ENCODE measurements at places on chromosomes 7 and 10.

GRCh38 chr7:47818796-47819606 is 129.3 kb downstream of the PKD1L1 start:
- DNase-seq, result no peak

DNA sequence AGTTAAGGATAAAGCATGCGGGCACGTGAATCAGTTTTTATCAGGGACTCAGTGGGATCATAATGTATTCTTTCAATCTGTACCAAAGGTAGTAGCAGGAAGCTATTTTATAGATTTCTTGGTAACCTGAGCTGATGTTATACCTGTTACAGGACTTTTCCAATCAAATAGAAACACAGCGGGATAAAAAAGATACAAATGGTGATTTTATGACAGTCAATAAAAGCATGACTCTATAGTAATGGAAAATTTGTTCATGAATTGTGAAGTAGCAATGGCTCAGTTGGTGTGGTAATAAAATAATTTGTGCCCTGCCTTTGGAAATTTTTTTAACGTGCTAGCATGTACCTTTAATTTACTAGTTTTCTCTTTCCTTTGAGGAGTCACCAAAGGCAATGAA is 300.7 kb upstream of the CELF2 start:
- no peak for DNase-seq

DNA sequence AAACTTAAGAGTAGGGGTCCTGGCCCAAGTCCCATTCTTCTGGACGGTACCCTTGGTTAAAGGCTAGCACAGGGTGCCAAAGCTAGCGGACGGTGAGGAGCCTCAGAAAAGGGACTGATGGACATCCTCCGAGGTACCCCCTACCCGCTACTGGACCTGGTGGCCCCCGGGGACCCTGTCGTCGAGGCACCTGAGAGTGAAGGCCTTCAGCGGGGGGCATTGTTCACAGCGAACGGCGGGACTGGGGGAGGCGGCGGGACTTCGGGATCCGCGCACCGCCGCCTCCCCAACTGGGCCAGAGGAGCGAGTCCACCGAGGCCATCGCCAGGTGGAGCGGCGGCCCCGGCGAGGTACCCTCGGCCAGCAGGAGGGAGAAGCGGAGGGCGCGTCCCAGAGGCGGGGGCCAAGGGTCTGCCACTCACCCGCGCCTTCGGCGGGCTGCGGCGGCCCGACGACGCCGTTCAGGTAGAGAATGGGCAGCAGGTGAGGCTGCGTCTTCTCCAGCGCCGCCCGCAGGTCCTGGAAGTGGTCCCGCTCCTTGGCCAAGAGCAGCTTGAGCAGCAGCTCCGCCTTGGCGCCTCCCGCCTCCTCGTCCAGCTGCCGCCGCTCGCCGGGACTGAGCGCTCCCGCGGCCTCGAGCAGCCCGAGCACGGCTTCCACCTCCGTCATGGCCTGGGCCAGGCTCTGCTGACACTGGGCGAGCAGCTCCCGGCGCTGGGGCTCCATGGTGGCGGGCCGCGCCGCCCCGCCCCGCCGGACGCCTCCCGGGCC is 575 bp downstream of the DLG5 start:
- no peak for DNase-seq

DNA sequence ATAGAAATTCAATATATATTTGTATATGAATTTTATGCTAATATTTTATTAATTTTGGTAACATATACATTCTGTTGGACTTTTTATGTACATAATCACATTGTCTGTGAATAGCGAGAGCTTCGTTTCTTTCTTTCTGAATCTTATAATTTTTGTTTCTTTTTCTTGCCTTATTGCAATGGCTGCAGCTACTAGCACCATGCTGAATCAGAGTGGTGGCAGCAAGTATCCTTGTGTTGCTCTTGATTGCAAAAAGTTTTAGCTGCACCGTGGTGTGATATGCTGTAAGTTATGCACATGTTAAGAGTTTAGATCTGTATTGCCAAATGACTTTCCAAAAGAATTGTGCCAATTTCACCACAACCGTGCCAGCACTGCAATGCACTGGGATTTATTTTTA is 32.6 kb downstream of the ELFN1 start:
- DNase-seq, result no peak

DNA sequence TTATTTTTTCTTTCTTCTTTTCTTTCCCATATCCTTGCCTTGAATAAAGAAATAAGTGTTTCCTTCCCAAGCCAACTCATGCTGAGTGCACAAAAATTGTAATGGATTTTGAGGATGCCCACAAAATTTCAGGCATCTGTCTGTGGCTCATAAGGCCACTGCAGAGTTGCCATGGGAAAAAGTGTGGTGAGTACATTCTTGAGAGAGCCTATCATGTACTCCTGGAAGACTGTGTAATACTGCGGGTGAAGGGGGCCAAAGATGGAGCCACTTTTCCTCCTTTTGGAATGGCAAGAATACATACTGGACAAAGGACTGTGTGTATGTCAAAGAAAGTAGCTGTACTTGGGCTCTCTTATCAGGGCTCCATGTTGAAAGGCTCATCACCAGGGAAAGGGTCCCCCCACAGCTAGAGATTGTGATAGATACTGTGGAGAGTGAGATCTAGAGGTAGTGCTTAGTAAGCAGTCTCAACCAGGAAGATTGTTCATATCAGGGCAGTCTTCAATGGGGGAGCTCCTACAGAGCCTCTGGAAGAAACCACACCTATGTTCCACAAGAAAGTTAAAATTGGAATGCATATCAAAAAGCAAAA is 341.6 kb upstream of the KCND2 start:
- no peak for DNase-seq

DNA sequence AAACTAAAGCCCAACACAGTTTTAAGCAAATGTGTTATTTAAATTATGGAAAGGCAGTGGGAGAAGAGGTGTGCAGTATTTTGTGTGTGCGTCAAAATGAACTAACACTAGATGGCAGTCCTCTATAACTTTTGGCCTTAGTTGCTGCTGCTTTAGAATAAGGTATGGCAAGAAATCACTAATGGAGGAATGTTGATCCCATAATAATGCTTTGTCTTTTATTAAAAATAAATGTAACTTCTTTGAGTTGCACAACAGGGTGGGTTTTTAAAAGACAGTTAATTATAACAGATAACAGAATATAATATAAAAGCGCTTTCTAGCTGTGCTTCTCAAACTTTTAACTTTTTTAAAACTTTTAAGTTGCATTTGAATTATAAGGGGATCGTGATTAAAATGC is 56.4 kb downstream of the BBS9 start:
- no peak for DNase-seq

GRCh38 chr7:36925691-36926090 is 201.4 kb upstream of the AOAH start:
- DNase-seq, result no peak

- DNase-seq, result no peak
These were observed 117.8 kb downstream of the MICU1 start for GRCh38 chr10:72508033-72508432.

GRCh38 chr7:36487756-36488336 is 98.2 kb downstream of the ANLN start:
- DNase-seq, result no peak

DNA sequence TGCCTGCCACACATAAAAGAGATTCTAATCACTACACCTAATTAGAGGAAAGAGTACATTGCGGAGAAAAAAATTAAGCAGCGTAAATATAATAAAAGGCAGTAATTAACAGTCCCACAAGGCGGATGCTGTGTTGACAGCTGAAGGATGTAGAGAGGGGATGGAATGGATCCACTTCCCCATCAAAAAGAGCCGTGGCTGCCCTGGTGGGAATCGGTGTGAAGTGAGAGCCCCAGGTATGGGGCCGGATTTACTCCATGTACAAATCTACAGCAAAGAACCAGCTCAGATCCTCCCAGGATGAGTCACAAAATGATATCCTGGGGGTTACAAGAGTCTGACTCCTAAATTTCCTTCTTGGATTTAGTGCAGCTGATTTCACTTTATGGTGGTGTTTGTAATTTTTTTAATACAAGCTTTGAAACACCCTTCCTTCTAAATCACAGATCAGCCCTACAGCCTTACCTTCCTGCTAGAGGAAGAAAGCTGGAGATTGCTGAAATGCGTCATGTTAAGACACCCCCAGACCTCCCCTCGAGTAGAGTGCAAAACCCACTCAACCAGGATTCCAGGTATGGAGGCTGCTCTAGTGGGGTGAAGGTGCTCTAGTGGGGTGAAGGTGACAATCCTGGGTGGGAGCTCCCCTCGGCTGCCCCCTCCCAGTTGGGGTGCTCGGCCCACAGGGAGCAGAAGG is 398.4 kb downstream of the PLXNA4 start:
- no peak for DNase-seq

GRCh38 chr7:73599151-73599882 is 20.9 kb upstream of the TBL2 start:
- DNase-seq, result no peak

- DNase-seq, result no peak
These were observed 36.0 kb downstream of the NUDT1 start for GRCh38 chr7:2278026-2278425.

GRCh38 chr7:83410989-83411591 is 237.8 kb downstream of the SEMA3E start:
- no peak for DNase-seq

DNA sequence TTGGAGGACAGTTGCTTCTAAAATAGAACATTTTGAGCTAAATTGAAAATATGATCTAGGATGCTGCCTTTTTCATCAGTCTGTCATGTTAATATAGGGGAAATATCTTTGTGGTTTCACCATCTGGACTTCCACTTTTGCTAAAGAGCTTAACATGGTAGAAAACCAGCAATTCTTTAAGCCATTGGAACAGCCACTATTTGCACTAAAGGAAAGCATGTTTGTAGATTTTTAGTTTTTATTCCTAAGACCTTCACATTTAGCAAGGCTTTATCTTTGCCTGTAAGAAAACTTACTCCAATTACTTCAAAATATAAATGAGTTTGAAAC is 291.0 kb downstream of the RNLS start:
- no peak for DNase-seq

- no peak for DNase-seq
These were observed 15.0 kb upstream of the BAZ1B start for GRCh38 chr7:73537051-73537450.

DNA sequence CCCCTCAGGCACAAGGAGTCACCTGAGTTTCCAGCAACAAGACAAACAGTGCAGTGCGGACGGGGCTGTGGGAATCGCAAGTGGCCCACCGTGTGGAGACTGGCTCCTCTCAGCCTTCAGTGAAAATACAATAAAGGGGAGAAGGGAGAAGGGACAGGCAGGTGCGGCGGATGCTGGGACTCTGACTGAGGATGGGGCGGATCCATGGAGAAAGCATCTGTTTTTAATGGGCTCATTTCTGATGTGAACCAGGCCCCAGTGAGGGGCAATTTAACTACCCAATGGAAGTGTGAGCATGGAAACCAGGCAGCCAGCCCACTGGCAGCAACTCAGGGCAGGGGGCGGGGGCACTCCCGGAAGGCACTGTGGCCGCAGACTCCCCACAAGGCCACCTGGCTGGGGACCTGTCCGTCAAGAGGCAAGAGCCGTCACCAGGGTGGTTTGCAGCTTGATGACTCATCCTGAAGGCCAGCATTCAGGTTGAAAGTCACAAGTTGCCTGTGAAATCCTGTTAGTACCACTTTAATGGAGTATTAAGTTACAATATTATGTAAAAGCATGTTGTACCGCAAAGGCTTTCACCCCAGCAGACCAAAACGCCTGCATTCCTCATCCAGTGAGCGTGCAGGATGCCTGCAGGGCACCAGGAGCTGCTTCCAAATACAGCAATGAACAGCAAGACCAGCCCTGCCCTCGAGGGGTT is 476.4 kb downstream of the PTPRN2 start:
- no peak for DNase-seq

DNA sequence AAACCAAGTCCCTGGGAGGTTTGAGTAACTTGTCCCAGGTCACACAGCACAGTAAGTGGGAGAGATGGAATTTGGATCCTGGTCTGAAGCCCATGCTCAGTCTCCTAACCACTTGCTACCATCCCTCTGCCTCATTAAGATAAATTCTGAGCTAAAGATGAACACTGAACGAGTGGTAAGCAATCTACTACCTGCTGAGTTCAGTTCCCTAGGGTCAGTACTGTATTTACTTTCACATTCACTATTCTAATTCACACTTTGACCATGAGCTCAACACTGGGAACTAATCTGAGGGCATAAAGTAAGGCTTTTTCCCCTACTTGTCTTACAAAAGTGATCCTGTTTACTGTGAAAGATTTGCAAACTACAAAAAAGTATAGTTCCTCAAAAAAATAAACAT is 2.4 kb downstream of the UROS start:
- DNase-seq, result no peak

GRCh38 chr10:29924436-29924835 is 134.9 kb downstream of the JCAD start:
- no peak for DNase-seq

DNA sequence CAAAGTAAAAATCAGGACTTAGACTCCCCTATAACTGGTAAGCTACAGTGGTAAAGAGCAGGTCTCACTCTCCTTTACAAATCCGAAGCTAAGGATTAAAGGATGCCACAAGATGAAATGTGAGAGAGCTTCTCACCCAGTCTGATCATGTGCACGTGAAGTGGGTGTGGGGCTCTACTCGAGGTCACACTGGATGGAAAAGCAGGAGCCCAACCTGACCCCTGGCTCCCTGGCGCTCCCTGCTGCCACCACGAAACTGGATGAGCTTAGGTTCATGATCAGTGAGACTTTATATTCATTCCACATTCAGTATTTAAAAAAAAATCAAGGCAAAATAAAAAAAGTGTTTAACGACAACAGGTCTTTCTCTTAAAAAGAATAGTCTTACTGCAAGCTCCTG is 21.7 kb upstream of the FOXI2 start:
- no peak for DNase-seq

DNA sequence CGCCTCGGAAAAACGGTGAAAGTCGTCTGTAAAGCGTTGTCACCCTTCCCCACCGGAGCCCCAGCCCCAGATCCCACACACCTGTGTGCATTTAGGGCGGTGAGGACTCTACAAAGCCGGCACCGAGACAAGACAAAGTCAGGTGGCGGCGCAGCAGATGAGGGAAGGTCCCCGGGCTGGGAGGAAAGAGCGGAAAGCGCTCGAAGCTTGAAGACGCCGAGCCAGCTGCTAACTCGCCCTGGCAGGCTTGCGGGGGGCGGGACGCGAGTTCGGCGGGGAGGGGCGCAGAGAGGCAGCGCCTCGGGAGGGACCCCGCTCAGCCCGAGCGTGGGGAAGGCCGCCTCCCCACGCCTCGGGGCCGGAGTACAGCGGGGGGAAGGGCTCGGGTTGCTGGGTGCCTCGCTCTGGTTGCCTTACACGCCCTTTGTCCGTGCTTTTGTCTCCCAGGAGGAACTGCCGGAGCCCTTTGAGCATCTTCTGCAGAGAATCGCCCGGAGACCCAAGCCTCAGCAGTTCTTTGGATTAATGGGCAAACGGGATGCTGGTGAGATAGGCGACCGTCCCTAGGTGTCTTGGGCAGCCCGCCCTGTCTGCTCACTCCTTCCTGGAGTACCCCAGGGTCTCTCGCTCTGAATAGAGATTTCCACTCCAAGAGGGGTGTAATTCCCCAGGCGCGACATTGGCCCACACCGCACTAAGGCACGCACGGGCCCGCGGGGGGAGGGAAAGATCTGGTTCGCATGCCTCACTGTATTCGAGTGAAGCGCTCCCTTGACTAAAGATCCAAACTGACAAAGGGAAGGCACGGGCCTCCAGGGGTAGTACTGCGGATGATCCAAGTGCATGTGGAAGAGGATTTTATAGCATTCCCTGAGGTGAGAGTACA is 1.6 kb downstream of the TAC1 start:
- no peak for DNase-seq

All from stimulated activated CD4-positive, alpha-beta T cell treated with anti-CD3 and anti-CD28 coated beads, Interleukin-12 subunit alpha, Interleukin-12 subunit beta, amount 100 ng/mL, for 24 hours (primary cell).